Fibroblast of lung (primary cell): ENCODE measurements at places on chromosomes 4 and X.

DNA sequence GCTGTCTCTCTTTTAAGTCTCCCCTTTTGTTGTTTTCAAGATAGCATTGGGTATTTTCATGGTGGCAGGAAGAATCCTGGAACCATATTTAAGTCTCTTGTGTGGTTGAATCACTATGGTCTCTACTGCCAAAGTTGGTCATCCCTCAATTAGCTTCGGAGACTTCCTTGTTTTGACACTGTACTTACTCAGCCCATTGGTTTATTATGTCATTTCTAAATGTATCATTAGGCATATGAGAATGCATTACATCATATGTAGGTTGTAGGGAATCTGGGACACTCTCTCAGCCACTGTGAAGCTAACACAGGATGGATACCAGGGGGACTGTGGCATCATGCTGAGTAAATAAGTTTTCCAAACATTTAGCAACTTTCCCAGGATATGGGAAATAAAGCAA, 211.8 kb downstream of the DTHD1 start:
- DNase-seq, result no peak

DNA sequence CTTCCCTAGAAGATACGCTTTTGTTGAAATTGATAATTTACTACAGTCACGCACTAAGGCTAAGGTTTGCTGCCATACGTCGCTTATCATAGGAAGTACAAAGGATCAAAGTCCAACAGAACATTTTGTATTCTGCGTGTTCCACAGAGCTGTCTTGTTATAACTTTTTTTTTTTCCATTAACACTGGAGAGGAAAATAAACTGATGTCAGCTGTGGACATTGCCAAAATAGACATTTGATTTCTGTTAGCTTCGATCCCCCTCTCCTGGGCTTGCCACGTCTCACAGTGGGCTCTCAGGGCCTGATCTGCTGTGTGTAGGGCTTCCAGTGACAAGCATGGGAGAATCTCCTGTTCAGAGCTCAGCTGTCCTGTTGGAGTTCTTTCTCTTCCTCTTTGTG, 93.3 kb downstream of the SPATA18 start:
- no peak for DNase-seq

DNA sequence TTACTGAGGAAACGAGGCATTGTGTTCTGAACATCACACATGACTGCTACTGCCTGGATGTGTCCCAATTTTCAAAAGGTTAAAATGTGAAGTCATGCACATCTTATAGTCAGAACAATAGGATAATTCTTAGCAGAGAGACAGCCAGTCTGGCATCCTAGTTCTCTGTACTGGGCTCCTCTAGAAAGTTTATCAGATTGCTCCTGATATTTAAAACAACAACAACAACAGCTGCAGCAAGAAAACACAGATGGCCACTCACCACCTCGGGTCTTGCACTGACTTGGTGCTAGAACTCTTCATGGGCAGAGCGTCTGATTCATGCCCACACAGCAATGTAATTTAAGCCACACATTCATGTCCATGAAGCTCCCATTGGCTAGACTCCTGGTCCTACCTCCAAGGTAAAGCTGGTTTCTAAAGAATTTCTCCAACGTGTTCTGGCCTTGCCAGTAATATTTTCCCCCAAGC, 33.3 kb upstream of the SLC2A9 start:
- DNase-seq, result no peak

GRCh38 chrX:151762802-151763201, 28.3 kb downstream of the CNGA2 start:
- no peak for DNase-seq

DNA sequence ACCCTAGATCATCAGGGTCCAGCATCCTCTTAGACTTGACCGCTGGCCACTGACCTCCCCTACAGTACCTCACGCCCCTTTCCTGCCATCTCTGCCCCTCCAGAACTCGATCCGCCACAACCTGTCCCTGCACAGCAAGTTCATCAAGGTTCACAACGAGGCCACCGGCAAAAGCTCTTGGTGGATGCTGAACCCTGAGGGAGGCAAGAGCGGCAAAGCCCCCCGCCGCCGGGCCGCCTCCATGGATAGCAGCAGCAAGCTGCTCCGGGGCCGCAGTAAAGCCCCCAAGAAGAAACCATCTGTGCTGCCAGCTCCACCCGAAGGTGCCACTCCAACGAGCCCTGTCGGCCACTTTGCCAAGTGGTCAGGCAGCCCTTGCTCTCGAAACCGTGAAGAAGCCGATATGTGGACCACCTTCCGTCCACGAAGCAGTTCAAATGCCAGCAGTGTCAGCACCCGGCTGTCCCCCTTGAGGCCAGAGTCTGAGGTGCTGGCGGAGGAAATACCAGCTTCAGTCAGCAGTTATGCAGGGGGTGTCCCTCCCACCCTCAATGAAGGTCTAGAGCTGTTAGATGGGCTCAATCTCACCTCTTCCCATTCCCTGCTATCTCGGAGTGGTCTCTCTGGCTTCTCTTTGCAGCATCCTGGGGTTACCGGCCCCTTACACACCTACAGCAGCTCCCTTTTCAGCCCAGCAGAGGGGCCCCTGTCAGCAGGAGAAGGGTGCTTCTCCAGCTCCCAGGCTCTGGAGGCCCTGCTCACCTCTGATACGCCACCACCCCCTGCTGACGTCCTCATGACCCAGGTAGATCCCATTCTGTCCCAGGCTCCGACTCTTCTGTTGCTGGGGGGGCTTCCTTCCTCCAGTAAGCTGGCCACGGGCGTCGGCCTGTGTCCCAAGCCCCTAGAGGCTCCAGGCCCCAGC, 5.2 kb downstream of the FOXO4 start:
- DNase-seq, result no peak

- DNase-seq, result no peak
Observed at GRCh38 chr4:177080388-177080787, 229.3 kb upstream of the NEIL3 start.

- DNase-seq, result peak; percentile 99
Observed at GRCh38 chr4:7861440-7861881, 78.2 kb downstream of the AFAP1 start.

DNA sequence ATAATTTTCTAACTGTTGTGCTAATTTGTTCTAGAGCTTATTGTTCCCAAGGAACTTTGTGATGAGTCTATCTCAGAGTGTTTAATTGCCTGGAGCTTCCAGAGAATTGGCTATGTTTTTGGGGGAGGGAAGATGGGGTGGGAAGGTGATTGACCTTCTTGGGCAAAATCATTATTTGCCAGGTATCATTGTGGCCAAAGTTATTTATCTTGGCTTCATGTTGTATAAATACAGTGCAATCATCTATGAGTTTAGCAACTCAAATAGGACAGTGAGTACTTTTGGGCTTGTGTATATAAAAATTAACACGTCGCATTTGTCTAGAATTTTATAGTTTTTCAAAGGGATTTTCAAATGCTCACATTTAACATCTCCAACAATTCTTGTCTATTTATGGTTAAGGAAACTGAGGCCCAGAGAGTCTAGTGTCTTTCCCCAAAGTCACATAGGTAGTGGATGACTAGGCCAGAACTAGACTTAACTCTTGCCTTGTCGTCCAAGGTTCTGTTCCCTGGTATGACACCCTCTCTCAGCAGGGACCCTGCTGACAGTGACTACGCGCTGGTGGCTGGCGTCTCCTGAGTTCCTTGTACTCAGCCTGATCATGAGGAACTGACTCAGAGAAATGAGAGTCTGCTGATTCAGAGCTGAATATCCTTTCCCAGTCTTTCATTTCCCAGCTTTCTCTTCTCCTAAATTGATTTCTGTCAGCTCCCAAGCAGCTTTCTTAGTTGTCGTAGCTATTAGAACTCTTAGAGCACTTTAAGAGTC, 27.7 kb downstream of the FNIP2 start:
- no peak for DNase-seq

- peak; percentile 76 for DNase-seq
Observed at GRCh38 chr4:133581996-133582619, 433.0 kb downstream of the PCDH10 start.

GRCh38 chr4:169251291-169252235, 19.2 kb downstream of the SH3RF1 start:
- no peak for DNase-seq
